Stimulated activated CD8-positive, alpha-beta memory T cell treated with anti-CD3 and anti-CD28 coated beads, Interleukin-7, amount 100 ng/mL, for 1 hour (primary cell): ENCODE measurements at places on chromosomes 5 and 9.

- DNase-seq: no peak
These were observed 58.0 kb downstream of the ADAMTS16 start for GRCh38 chr5:5198135-5198534.

GRCh38 chr9:18905028-18905882, 127.8 kb downstream of the SAXO1 start:
- no peak for DNase-seq

DNA sequence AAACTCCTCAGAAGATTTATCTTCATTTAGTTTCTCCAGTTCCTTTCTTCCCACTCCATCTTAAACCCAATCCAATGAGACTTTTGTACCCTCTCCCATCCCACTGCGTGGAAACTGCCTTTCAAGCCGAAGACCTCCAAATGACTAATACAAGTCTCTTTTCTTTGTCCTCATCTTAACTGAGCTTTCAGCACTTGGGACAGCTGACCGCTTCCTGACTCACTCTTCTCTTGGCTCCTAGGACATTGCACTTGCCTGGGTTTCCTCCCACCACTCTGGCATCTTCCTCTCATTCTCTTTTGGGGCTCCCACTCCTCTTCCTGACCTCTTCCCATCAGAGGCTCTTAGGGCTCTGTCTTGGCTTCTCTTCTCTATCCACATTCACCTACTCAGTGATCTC, 243.7 kb downstream of the HSPA4 start:
- no peak for DNase-seq

DNA sequence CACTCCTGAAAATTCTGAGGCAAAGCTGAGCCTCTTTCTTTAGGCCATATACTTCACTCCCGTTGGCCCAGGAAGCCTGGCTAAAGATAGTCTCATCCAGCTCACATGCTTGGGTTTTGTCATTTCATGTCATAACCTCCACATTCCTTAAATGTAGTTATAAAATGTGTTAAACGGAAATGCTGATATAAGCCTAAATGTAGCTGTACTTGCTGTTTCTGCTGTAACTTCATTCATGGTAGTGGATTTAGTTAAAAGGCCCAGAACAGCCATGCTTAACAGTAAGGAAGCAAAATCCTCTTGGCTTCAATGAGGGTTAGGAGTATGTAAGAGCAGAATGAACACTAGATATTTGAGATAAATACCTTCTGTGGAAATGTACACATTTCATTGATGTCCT, 135.8 kb upstream of the TMEM161B start:
- DNase-seq: no peak

DNA sequence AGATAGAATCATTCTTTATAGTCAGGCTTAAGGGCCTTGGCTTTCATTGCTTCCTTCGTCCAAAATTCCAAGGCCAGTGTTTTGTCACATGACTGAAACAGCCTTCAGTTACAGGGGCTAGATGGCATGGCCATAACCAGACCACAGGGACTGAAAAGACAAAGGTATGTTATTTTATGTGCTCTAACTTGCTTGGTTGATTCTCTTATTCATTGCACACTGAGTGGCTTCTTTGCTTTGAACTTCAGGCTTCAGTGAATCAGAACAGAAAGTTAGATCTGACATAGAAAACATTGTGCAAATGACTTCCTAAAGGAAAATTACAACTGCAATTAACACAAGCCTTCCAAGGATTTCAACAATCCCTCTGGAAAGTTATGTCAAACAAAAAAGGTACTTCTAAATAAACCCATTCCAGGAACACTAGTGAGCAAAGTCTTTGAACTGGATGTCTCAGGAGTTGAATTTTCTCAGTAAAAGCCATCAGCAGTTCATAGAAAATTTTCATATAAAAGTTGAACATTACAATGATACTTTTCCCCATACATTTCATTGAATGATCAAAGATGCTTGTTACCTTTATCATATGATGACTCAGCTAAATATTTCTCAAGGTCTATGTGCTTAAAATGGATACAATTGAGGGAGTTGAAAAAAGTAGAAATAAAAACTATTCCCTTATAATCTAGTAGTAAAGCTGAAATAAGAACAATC, 355.3 kb downstream of the TMEM232 start:
- DNase-seq: no peak

GRCh38 chr5:10418654-10419345, 22.9 kb upstream of the ROPN1L start:
- no peak for DNase-seq
